DND-41 (cell line): ENCODE measurements at places on chromosomes 4 and X.

- no peak for DNase-seq
Observed at GRCh38 chr4:44720371-44720770, 6.0 kb downstream of the GNPDA2 start.

GRCh38 chr4:123284168-123284567 is 112.4 kb upstream of the SPRY1 start:
- DNase-seq = no peak

- no peak for DNase-seq
Observed at GRCh38 chr4:14302021-14302420, 674.5 kb upstream of the BOD1L1 start.

- DNase-seq = no peak
Observed at GRCh38 chr4:182494103-182494502, 250.9 kb downstream of the TENM3 start.

DNA sequence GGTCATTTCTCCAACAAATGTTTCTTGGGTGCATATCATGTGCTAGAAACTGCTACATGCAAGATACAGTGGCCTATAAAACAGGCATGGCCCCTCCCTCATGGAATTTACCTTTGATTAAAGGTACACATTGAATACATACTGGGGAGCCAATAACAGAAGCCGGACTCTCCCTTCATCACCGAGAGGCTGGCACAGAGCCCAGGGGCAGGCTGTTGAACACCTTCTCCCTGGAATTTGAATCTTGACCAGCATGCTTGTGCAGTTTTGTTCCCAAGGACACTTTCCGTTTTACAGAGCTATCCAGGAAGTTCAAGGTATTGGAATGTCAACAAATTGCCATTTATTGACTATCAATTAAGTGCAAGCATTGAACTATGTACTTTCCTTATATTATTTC is 33.2 kb downstream of the PPARGC1A start:
- no peak for DNase-seq

- DNase-seq = no peak
Observed at GRCh38 chr4:15500701-15501100, 31.0 kb downstream of the CC2D2A start.

GRCh38 chrX:147960722-147961121 is 20.4 kb upstream of the FMR1NB start:
- DNase-seq = no peak

GRCh38 chr4:11831739-11832138 is 403.0 kb upstream of the HS3ST1 start:
- no peak for DNase-seq

DNA sequence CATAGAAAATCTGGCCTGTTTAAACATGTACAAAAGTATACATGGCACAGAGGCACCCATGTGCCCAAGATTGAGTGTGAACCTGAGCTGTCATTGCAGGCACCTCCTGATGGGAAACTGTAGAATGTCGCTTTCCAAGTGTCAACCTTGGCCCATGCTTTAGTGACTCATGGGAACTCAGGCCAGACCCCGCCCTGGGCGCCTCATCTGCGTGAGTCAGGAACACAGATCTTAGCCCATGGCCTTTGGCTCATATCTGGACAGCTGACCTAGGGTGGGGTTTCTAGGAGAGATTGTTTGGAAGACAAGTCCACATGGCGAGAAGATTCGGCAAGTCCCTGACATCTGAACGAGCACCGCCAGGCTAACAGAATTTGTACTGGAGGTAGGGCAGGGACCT is 50.0 kb downstream of the CYTL1 start:
- no peak for DNase-seq

DNA sequence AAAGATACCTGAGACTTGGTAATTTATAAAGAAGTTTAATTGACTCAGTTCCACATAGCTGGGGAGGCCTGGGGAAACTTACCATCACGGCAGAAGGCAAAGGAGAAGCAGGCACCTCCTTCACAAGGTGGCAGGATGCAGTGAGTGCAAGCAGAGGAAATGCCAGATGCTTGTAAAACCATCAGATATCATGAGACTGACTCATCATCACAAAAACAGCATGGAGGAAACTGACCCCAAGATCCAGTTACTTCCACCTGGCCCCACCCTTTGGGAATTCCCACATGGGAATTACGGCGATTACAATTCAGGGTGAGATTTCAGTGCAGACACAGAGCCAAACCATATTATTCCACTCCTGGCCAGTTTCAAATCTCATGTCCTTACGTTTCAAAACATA is 514.7 kb upstream of the SPANXN1 start:
- no peak for DNase-seq

GRCh38 chrX:151977923-151978322 is 3.4 kb upstream of the GABRE start:
- no peak for DNase-seq

GRCh38 chrX:120287513-120288112 is 23.6 kb downstream of the TMEM255A start:
- DNase-seq = no peak

DNA sequence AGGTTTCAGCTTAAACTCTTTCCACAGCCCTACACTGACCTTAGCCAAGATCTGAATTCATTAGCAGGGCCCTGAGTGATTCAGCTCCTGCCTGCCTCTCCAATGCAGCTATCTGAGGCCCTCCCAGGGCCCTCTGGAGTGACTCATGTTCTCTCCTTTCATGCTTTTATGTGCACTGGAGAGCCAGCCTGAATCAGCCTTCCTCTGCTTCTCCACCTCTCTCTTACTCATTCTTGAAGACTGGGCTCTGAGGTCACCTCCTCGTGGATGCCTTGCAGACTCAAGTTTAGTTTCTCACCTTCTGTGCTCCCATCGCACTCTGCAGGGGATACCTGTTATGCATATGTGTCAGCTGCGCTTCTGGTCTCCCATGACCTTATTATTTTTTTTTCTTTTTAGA is 3.1 kb upstream of the OCIAD2 start:
- DNase-seq = no peak

GRCh38 chr4:110682311-110682710 is 59.4 kb upstream of the PITX2 start:
- no peak for DNase-seq

DNA sequence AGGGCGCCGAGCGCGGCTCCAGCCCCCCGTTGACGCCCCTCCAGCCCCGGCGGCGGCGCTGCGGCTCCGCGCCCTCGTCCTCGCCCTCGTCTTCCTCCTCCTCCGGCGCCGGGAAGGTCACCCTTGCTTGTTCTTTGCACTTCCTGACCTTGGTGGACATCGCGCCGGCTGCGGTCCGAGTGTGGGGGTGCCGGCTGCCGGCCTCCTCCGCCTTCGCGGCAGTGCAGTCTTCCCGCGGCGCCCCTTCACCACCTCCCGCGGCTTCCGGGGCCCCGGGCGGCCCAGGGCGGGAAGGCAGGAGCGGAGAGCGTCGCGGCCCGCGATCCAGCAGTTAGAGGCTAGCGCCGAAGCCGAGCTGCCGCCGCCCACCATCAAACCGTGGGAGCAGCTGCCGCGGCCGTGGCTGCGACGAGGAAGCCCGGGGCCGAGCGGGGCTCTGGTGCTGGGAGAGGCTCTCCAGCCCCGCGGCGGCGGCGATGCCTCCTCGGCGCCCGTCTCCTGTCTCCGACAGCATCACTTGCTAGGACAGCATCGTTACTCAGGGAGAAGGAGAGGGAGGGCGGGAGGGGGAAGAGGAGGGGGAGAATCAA is at the start of gene TRPC3:
Gene TRPC3, minus strand, starts transcription at position 540 of the 590 bp plus-strand sequence. Its CDS starts 380 bp downstream, at position 160.
- no peak for DNase-seq

GRCh38 chrX:153443476-153444332 is 2.2 kb downstream of the TREX2 start:
- DNase-seq = no peak

DNA sequence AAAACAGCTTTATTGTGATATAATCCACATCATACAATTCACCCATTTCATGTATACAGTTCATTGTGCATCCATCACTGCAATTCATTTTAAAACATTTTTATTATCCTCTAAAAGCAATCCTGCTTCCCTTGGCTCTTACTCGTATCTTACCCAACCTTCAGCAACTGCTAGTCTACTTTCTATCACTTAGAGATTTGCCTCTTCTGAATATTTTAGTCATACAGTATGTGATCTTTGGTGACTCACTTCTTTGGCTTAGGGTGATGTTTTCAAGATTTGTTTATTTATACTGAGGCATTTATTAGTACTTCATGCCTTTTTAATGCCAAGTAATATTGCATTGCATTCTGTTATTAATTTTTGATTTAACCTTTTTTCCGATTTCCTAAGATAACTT is 15.0 kb upstream of the MSMO1 start:
- DNase-seq = no peak

DNA sequence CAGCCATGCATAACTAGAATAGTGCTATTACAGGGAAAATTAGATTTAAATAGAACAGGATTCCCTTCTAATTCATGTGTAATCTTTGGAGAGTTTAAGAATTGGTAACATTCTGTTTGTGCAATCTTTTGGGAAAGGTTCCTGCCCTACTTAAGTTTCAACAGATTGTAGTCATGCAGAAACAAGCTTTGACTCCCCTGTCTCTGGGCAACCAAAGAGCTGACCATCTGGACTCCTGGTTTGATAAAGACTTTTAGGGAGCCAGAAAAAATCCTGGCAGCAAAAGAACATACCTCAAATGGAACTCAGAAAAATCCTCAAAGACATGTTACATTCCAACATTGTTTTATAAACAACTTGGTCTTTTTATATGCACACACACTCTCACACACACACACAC is 191.1 kb upstream of the NEIL3 start:
- no peak for DNase-seq

DNA sequence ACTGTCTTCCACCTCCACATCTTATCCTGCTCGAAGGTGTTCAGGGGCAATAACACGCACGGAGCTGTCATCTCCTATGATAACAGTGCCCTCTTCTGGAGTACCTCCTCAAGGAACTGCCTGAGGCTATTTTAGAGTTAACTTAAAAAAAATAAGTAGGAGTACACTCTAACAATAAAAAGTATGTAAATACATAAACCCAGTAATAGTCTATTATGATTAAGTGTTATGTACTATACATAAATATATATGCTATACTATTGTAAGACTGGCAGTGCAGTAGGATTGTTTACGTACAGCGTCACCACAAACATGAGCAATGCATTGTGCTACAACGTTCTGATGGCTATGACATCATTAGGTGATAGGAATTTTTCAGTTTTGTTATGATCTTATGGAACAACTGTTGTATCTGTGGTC is 34.5 kb upstream of the TLR2 start:
- DNase-seq = peak; percentile 29

DNA sequence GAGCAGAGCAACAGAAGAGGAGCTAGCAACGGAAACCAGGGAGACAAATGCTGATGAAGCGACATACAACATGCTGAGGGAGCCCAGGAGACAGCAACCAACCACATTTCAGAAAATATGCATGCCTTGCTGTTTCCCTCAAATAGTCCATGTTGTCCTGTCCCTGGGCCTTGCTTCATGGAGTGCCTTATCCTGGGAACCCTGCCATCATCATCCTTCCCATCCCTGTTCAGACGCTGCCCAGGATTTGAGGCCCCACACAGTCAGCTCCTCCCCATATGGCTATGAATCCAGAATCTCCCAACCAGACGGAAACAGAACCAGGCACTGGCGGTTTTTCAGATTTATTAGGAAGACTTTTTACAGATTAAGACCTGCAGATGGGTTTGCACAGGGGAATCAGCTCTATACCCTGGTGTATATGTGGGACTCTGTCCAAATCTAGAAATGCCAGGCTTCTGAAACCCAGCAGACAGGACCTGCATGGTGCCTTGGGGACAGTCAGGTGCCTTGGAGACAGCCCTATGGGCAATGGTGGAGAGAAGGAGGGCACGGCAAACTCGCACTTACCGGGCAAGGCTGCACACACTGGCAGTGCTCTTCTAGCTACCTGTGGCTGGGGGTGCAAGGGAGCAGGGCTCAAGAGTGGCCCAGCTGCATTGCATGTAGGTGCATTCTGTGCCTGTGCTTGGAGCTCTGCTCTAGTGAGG is 199.7 kb upstream of the MAMLD1 start:
- DNase-seq = no peak

DNA sequence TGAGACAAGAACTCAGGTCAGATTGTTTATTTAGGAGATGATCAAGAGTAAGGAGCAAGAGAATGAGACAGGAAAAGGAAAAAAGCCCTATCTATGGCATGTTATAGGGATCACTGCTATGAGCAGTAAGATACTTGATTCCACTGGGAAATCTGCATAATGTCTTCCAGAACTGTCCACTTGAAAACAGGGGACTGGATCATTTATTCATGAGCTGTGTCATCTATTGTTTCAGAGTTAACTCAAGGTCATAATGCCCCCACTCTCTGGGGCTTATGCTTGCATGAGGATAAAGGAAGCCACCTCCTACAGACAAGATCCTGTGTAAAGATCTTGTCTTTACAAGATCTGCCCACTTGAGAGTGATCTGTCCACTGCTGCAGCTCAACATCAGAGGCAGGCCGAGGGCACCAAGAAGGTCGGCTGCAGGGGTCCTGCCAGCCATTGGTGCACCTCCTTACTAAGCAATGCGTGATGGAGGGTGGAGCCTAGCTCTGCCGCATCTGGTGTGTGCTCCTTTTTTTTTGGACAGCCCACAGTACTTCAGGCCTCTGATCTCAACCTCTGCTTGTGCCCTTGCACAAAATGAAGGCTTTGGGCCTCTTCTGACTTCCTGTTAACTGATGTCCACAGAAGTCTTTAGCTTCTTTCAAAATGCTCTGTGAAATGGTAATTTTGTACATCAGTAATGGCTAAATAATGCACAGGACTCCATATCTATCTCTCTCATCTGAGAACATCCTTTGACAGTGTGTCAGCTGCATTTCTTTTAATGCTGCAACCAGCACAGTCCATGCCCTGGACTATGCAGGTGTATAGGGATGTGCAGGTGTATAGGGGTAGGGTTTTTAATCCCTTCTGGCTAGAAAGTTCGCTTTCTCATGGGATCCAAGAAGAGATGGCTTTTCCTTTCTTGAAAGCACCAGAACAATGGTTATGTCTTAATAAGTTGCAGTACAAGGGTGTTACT is 95.9 kb upstream of the TRPC3 start:
- no peak for DNase-seq

DNA sequence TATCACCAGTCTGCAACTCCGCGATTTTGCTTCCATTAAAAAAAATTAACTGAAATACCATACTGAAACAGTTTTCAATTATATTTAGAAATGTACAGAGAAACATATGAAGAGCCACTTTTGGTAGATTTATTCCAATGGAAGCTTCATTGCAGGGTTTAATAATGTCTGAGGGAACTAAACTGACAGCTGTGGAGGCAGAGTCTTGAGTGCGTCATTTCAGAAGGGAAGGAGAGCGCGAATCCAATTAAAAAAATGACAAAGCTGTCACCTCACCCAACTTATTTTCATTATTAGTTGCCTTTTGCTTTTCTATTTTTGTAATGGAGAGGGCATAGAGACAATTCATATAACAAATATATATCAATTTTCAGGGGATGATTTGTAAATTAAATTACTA is 104.0 kb downstream of the UNC5C start:
- DNase-seq = no peak

- no peak for DNase-seq
Observed at GRCh38 chr4:119315036-119315435, 6.9 kb downstream of the FABP2 start.

DNA sequence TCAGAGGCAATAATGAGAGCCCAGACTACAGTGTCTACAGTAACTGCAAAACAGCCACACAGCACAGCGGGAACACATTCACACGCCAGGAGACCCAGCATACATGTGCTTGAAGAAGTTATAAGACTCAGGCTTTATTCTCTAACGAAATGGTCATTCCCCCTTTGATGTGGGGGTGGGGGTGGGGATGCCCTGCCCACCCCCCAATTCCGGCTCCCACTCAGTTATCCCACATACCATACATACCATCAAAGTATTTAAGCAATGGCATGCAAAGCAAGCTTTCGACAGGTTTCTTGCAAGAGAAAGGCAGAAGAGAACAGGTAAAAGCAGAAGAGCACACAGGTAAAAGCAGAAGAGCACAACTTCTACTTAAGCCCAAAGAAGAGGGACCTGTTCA is 3.6 kb downstream of the MECP2 start:
- no peak for DNase-seq

GRCh38 chr4:26257850-26258249 is 63.0 kb upstream of the RBPJ start:
- DNase-seq = no peak
